ENCODE measurements at places on chromosomes 1 and 21.
A peak's percentile ranks its signal among the peaks of the same experiment; 100 is the strongest.

- DNase-seq: no peak
These were observed 76.5 kb upstream of the GNG12 start for GRCh38 chr1:67909776-67910175.

DNA sequence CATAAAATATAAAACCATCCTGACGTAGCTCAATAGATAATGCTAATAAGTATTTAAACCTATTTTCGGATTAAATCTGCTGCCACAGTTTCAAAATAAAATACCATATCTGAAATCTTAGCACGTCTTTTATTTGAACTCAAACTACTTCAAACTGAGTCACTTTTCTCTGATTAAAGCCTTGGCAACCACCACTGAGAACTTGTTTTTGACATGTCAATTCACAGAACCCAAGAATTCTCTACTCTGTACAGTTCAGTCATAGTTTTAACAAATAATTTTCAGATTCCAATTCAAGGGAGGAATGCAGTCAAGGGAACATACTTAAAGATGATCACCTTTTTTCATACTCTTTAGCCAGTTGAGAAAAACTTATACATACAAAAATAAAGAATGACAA lies 643.2 kb downstream of the KCNT2 start:
- DNase-seq: no peak

- DNase-seq: no peak
These were observed 18.5 kb downstream of the ETS2 start for GRCh38 chr21:38824124-38824822.

- DNase-seq: no peak
These were observed 152.7 kb downstream of the RHOU start for GRCh38 chr1:228887960-228888359.

GRCh38 chr1:94562519-94563260 lies 21.1 kb upstream of the F3 start:
- DNase-seq: no peak

DNA sequence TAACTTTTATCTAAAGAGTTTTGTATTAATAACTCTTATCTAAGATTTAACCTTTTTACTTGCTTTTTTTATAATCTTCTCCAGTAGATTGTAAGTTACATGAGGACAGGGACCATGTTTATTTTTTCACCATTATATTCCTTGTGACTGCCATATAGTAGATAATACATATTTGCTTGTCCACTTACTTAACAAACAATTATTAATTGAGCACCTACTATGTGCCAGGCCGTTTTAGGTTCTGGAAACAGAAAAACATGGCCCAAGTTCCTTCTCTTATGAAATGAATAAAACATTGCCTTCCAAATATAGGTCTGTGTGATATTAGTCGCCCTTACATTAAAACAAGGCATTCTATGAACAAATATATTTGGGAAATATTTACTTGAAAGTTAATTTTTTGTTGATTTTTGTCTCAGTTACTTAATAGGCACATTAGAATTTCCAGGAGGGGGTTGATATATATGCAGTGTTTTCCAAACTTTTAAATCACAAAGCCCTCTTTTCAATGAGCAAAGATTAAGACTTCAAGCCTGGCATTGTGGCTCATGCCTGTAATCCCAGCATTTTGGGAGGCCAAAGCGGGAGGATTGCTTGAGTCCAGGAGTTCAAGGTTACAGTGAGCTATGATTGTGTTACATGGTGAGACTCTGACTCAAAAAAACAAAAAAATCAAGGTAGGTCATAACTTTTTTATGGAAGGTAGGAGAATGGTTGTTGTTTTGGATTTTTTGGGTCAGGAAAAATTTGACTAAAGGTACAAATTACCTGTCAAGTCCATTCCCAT lies 22.7 kb downstream of the CDKN2C start:
- no peak for DNase-seq

- DNase-seq: no peak
These were observed 4.4 kb downstream of the PACC1 start for GRCh38 chr1:212410231-212410820.

DNA sequence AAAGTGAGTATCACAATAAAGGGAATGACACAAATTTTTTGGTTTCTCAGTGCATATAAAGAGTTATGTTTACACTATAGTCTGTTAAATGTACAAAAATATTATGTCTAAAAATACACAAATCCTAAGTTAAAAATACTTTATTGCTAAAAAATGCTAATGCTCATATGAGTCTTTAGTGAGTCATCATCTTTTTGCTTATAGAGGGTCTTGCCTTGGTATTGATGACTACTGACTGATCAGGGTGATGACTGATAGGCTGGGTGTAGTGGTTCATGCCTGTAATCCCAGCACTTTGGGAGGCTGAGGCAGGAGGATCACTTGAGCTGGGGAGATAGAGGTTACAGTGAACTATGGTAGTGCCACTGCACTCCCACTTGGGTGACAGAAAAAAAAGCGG lies 12.9 kb upstream of the NUF2 start:
- DNase-seq: no peak

DNA sequence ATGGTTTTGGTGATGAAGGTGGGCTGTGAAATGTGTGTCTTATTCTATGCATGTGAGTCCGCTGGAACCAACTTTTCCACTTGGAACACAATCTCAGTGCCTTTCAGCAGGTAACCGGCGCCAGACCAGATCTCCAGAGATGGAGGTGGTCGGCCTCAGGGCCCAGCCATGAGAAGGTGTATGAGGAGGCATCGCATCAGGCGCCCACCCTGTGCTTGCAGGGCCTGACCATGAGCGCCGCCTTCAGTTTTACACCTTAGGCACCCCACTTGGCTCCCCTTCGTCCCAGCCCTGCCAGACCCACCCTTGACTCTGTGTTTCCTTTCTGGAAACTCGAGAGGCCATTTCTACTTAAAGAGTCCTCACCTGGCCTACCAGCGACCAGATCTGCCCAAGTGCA lies 48.6 kb upstream of the ATF3 start:
- DNase-seq: no peak

- no peak for DNase-seq
These were observed 1.9 kb upstream of the MEF2D start for GRCh38 chr1:156502391-156502893.

DNA sequence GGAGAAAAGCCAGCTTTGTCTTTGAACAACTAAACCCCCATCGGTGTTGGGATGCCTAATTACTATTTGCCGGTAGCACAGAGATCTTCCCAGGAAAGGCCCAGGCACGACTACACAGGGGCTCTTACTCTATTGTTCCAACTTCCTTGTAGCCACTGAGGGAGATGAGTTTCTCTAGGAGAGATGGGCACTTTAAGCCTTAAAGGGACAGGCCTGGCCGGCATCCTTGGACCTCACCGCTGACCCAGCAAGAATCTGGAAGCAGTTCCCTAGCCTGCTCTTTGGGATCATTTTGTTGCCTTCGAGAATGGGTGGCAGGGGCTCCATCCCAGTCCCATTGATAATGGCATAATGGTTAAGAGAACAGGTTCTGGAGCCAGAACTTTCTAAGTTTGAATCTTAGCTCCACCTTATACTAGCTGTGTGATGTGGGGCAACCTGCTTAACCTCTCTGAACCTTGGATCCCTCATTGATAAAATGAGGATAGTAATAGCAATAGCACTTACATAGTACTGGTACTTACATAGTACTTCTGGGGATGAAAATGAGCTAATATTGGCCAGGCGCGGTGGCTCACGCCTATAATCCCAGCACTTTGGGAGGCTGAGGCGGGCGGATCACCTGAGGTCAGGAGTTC lies 239.1 kb upstream of the TMEM51 start:
- DNase-seq: no peak

- no peak for DNase-seq
These were observed 14.1 kb downstream of the HUNK start for GRCh38 chr21:31886915-31887314.

DNA sequence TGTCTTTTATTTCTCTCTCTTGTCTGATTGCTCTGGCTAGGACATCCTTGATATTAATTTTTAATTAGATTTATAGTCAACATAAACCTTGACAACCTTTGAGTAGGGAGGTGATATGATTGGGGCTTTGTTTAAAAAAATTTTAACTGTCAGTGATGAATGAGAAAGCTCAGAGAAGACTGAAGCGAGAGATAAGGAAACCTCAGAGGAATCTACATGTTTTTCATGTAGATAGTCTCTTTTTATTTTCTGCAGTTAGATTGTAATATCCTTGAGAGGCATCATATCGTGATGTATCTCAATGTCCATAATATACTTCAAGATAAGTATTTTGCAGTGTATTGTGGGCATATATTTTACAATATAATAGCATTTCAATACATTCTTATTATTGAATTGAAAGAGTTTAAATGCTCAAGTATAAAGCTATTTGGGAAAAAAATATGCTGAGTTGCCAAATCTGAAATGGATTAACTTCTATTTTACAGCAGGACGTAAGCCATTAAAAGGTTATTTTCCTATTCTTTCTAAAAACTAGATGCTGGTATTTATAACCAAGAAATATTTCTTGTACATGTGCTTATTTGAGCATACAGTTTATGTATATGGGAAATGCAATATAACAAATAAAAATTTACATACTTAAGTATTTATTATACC lies 802.4 kb upstream of the ADGRL4 start:
- DNase-seq: no peak

DNA sequence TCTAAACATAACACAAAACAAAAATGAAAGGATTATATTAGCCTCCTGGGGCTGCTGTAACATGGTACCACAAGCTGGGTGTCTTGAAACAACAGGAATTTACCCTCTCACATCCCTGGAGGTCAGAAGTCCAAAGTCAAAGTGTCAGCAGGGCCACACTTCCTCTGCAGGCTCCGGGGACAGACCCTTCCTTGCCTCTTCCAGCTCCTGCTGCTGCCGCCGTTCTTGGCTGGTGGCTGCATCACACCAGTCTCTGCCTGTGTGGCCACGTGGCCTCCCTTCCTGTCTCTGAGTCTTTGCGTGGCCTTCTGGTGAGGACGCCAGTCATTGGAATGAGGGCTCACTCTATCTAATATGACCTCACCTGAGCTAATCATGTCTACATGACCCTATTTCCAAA lies 8.2 kb downstream of the SLC37A1 start:
- DNase-seq: no peak

DNA sequence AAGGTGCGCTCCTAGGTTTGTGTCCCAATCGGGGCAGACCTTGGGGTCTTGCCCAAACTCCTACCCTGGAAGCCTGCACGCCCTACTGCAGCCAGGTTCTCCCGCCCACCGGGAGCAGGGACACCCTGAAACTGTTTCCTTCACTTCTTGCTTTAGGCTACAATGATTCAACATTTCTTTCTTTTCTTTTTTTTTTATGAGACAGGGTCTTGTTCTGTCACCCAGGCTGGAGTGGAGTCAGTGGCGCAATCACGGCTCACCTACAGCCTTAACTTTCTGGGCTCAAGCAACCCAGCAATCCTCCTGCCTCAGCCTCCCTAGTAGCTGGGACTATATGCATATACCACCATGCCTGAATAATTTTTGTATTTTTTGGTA lies 75.8 kb downstream of the ITPKB start:
- DNase-seq: no peak

DNA sequence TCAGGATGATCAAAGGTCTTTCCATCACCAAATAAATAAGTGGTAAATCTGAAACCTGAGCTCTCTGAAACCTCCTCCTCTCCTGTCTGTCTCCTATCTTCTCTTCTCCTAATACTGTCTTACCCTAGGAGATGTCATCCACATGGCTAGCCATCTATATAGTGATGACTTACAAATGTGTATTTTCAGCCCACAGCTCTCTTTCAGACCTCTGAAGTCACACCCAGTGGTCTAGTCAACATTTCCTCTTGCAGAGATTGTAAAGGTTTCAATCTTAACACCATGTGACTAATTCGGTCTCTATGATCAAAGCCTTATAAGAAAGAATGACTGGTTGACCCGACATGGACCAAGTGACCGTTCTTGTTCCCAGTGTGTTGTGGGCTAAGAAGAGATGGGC lies 63.1 kb upstream of the DPT start:
- peak; percentile 31 for DNase-seq

GRCh38 chr1:4959216-4959615 lies 304.8 kb downstream of the AJAP1 start:
- DNase-seq: no peak

- DNase-seq: no peak
These were observed 332.2 kb downstream of the RGS7 start for GRCh38 chr1:241024834-241025233.

GRCh38 chr1:17120962-17121837 lies 1.9 kb upstream of the PADI2 start:
- DNase-seq: no peak

DNA sequence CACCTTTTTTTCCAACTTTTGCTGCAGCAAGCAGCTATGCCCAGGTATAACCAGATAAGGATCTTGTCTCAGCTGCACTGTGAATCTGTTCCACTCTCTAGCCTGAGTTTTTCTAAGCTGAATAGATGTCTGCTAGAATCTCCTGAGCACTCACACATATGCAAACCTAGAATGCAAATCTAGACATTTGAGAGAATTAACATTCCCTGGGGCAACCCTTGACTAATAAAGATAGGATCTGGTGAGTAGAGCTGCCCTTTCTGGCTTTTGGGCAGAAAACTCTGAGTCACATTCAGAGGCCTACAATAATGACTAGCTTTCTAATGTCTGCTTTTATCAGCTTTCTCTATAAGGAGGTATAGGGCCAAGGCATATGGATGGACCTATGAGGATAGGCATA lies 61.4 kb upstream of the BARHL2 start:
- no peak for DNase-seq

GRCh38 chr1:2914702-2915101 lies 106.6 kb upstream of the ACTRT2 start:
- DNase-seq: no peak

GRCh38 chr1:206430031-206430983 lies 40.0 kb upstream of the IKBKE start:
- peak; percentile 71 for DNase-seq

DNA sequence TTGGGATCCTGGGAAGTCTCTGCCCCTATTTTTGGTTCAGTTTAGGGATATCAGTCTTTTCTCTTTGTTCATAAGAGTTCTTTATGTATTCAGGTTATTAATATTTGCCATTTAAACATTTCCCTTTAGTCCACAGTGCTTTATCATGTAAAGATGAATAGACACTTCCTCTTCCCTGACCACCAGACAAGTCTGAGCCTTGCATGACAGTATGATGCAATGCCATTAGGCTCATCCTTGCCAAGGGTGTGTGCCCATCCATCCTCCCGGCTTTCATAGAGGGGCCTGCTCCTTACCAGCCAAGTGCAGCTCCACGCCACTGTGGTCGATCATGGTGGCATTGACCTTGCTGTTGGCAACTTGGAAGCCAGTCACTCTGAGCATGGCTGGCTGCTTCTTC lies 52.1 kb downstream of the ZSCAN20 start:
- no peak for DNase-seq

- DNase-seq: no peak
These were observed 24.9 kb downstream of the AHCTF1 start for GRCh38 chr1:246906833-246907232.
